Panc1 (cell line): ENCODE measurements at places on chromosomes 11 and 22. TPM values are rescaled to one million over a fixed set of nuclear protein-coding genes. Genes with fewer than 3 reads are reported as not detected.

Gene RIC3
- 4.2 TPM for total RNA-seq

Gene SULT4A1
- 12.0 TPM for total RNA-seq

Gene SPI1
- 0.31 TPM for total RNA-seq

Gene LRRC32
- 0.15 TPM for total RNA-seq

Gene OR5B17
- total RNA-seq, result not detected

Gene MACROD1
- 16.8 TPM for total RNA-seq

Gene RASSF10
- total RNA-seq, result not detected

Gene DTX4
- total RNA-seq, result 0.21 TPM

Gene GAL
- total RNA-seq, result 16.5 TPM

Gene C11orf97
- not detected for total RNA-seq

Gene TRMT2A
- 66.7 TPM for total RNA-seq

Gene POTEH
- not detected for total RNA-seq

Gene MUC15
- not detected for total RNA-seq

Gene C22orf23
- 0.49 TPM for total RNA-seq

- DNase-seq, result no peak
These were observed 5.6 kb upstream of the SMCO4 start for GRCh38 chr11:93548679-93549319.

GRCh38 chr11:11635443-11635842 is 13.6 kb upstream of the GALNT18 start:
- DNase-seq, result no peak

- no peak for DNase-seq
These were observed 11.2 kb downstream of the NLRP14 start for GRCh38 chr11:7031471-7031871.

DNA sequence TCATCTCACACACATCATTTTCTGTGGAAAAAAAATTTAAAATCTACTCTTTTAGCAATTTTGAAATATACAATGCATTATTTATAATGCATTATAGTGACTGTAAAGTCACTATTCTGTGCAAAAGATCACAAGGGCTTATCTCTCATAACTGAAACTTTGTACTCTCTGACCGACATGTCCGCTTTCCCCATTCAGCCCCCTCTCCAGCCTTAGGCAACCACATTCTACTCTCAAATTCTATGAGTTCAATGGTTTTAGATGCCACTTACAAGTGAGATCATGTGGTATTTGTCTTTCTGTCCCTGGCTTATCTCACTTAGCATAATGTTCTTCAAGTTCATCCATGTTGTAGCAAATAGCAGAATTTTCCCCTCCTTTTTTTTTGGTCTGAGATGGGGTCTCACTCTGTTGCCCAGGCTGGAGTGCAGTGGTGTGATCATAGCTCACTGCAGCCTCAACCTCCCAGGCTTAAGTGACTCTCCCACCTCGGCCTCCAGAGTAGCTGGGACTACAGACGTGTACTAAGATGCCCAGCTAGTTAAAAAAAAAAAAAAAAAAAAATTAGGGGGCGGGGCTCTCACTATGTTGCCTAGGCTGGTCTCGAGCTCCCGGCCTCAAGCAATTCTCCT is 44.5 kb downstream of the SYN3 start:
- DNase-seq, result no peak

DNA sequence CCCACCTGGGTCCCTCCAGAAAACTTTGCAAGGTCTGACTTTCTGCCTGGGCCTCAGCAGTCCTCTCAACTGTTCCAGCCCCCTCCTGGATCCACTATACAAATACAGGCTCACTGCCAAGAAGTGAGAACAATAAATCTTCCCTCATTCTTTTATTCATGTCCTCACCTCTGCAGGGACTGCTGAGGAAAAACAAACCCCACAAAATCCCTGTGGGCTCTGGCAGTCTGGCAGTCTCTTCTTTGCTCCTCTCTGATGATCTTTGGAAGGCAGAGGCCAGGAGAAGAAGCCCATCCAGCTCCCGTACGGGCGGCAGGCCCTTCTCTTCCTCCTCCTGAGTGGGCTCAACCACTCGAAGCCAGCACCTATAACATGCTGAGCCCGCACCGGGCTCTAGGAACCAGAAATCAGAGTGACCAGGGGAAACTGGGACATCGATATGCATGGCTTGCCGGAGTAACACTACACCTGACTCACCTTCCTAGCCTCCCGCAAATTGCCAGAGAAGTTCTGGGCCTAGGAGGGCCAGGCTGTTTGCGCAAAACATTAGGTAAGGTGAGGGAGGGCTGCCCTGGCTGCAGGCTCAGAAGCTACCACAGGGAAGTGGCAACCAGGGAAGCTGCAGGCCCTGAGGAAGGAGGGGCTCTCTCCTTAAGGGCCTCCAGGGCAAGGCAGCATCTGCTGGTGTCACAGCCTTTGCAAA is 24.2 kb downstream of the TMPRSS5 start:
- no peak for DNase-seq

GRCh38 chr11:1099519-1100355 is 25.1 kb downstream of the MUC2 start:
- no peak for DNase-seq

DNA sequence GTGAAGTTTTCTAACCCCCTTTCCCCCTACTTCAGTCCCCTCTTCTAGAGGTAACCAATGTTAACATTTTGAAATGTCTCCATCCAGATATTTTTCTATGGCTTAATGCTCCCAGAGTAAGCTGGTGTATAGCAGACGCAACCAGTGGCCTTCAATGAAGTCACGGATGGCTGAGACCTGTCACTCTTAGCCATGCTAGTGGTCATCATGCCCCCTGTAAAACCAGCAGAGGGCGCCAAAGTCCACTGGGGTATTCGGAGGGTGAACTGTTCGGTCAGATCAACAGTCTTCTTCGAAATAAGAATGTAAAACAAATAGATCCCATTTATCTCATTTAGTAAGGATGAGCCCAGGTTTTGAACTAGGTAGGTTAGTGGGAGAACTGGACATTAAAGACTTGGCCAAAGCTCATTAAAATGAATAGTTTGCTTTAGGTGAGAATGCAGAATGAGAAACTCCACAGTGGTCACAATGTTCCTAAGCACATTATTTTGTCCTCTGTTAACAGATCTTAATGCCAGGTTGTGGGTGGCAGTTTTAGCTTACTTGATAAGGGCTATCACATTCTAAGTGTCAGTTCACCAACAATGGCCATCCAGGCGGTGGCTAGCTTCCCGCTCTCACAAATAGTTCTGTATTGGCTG is 8.6 kb upstream of the MMP8 start:
- DNase-seq, result peak; percentile 41

DNA sequence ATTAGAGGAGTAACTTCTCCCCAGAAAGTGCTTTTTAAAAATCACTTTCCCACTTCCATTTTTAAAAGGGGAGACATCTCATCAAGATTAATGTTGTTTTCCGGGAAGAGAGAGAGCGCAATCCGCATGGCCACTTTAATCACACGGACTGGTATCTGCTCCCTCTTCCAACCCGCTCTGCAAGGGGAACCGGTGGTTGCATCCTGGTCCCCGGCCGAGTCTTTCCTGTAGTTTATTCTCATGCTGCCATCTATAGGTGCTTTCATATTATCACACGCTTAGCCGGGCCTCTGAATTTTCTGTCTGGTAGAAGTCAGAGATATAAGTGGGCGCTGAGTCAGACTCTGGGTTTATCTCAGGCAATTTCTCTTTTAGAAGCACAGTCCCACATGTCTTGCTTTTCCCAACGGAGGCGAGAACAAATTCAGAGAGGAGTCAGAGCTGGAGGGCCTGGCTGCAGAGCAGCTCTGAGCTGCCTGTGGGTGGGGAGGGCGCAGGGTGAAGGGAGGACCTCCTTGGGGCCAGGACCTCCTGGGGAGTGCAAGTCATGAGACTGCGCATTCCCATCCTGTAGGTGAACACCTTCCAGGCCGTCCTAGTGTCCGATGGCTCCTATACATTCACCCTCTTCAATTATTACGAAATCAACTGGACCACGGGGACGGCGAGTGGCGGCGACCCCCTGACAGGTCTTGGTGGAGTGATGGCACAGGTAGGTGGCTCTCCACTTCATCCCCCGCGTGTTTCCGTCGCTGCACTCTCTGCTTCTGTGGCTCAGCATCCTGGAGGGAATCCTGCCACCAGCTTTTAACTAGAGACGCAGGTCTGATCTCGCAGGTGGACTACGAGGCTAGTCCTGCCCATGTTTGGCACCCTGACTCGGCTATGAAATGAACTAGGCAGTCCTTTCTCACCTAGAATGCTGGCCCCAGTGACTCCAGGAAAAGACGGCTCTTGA is 11.7 kb downstream of the TECTA start:
- DNase-seq, result no peak

DNA sequence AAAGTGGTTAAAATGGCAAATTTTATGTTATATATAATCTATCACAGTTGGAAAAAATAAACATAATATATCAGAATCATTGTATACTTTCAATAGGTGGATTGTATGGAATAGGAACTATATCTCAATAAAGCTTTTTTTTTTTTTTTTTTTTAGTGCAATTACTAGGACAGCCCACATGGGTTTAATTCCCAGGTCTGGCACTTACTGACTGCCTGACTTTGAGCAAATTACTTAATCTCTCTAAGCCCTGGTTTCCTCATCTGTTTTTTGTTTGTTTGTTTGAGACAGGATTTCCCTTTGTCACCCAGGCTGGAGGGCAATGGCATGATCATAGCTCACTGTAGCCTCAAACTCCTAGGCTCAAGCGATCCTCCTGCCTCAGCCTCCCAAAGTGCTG is 26.1 kb upstream of the BAIAP2L2 start:
- DNase-seq, result no peak

GRCh38 chr22:40022536-40023240 is 27.9 kb downstream of the FAM83F start:
- DNase-seq, result no peak

- DNase-seq, result no peak
These were observed 4.4 kb upstream of the WEE1 start for GRCh38 chr11:9568854-9569587.

DNA sequence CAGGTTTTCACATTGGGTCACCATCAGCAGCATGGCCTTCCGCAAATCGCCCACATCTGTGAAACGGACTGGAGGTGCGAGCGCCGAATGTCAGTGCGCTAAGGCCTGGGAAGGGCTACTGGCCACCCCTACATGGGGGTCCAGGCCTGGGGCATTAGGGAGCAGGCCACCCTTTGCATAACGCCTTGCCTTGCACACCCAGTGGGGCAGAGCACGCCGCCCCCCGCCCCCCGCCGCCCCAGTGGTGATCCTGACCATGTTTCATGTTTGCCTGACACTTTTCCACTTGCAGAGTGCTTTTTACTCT is 2.6 kb downstream of the GRK2 start:
- DNase-seq, result no peak

- DNase-seq, result no peak
These were observed 22.1 kb upstream of the PSMA1 start for GRCh38 chr11:14542324-14542723.

DNA sequence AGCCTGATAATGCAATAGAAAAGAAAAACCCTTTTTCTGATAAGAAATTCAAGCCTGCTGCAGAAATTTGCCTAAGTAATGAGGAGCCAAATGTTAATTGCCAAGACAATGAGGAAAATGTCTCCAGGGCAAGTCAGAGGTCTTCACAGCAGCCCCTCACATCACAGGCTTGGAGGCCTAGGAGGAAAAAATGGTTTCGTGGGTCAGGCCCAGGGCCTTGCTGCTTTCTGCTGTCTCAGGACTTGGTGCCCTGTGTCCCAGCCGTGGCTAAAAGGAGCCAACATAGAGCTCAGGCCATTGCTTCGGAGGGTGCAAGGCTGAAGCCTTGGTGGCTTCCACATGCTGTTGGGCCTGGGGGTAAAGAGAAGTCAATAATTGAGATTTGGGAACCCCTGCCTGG is 131.3 kb downstream of the LARGE1 start:
- no peak for DNase-seq

- DNase-seq, result no peak
These were observed 1.9 kb upstream of the CYB5R3 start for GRCh38 chr22:42651134-42651533.

GRCh38 chr11:19323502-19323901 is 82.8 kb upstream of the E2F8 start:
- no peak for DNase-seq

GRCh38 chr11:64476881-64477280 is 114.1 kb upstream of the SLC22A12 start:
- no peak for DNase-seq

GRCh38 chr11:40186437-40187263 is 1272.8 kb downstream of the LRRC4C start:
- no peak for DNase-seq

GRCh38 chr11:57483562-57483918 is 23.2 kb downstream of the RTN4RL2 start:
- no peak for DNase-seq

DNA sequence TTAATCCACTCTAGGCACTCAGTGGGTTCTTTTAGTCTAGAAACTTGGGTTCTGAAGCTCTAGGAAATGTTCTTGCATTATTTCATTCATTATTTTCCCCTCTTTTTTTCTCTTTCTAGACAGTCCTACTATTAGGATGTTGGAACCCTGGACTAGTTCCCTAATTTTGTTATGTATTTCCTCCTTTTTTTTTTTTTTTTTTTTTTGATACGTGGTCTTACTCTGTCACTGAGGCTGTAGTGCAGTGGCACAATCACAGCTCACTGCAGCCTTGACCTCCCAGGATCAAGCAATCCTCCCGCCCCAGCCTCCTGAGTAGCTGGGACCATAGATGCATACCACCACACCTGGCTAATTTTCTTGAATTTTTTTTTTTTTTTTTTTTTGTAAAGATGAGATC is 9.4 kb downstream of the UPB1 start:
- DNase-seq, result no peak

- no peak for DNase-seq
These were observed 6.9 kb upstream of the OSBPL5 start for GRCh38 chr11:3171931-3172560.

GRCh38 chr22:22123118-22123959 is 121.2 kb upstream of the VPREB1 start:
- DNase-seq, result no peak

DNA sequence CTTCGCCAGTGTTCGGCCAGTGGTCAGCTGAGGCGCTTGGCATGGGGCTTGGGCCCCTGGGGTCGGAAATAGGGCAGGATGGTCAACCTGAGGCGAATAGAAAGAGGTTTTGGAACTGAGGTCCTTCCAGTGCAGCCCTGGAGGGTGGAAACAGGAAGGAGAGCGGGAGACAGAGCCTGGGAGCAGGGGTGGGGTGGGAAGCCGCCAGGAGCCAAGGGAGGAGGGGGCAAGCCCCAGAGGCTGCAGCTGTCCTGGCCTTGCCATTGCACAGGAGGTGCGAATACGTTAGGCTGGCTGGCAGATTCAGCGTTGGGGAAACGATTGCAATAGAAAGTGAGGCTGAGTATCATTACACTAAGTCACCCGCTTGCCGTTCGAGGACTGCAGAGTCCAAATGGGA is 13.9 kb upstream of the KCTD17 start:
- no peak for DNase-seq

DNA sequence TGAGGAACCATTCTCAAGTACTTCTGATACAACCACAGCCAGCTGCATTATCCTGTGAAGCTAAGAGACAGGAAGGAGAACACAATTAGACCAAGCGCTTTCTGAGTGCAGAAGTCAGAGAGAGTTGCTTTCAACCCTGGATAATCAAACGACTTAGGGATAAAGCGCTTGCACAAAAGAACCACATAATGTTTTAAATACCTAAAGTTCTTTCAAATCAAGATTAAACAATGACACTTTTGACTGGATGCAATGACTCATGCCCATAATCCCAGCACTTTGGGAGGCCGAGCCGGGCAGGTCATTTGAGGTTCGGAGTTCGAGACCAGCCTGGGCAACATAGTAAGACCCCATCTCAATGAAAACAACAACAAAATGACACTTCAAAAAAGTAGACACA is 145.1 kb downstream of the SWAP70 start:
- DNase-seq, result no peak
